ENCODE measurements at places on chromosomes 3 and 15.

DNA sequence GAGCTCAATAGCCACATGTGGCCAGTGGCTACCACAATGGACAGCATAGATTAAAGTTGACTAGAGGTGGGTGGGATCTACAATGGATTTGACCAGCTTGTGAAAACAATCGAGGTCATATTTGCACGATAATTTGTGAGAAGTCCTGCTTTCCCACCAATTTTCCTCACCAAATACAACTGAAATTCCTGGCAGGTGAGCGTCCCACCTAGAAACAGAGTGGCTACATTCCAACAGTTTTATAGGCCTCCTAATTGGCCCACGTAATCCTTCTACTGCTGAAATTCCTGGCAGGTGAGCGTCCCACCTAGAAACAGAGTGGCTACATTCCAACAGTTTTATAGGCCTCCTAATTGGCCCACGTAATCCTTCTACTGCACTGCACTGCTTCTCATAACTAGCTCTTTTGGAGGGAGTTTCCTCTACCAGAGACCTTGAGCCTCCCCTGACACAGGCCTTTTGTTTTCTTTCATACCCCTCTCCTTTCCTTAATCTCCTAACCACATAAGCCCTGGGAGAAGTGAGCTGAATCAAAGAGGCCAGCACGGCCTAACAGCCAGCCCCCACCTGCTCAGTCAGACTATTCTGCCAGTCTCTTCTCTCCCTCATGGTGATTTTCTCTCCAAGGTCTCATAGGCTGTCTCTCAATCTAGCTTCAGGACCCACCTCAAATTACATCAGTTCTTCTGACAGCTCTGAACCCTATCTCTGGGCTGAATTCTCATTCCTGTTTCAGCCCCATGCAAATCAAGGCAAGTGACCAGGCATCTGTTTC lies 80.2 kb downstream of the BFSP2 start:
- no peak for DNase-seq

DNA sequence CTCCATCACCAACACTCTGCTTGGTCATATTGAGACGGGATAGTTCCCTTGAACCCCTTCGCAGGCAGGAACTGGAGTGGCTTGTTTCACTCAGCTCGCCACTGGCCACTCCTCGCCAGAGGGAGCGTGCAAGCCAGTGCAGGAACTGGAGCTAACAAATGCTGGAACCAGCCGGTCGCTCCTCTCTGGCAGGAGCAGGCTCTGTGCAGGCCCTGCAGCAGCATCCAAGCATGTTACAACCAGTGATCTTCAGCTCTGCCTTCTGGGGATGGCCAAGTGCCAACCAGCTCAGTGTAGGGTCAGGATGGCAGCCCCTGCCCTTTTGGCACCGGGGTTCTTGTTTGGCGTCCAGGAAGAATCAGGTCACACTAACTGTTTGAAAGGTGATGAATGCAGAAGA lies 329.0 kb upstream of the AZI2 start:
- DNase-seq, result no peak

DNA sequence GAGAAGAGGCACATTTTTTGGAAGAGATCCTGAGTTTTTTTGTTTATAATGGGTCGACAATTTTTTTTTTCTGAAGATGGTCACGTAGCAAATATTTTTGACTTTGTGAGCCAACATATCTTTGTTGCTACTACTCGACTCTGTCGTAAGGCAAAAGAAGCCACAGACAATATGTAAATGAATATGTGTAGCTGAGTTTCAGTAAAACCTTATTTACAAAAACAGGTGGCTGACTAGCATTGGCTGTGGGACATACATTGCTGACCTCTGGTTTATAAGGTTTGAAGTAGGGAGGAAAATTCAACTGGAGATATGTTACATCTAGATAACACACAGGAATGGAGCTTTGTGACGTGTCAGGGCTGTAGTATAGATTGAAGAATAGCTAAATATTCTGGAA lies 22.5 kb upstream of the NANOGP8 start:
- DNase-seq, result no peak

DNA sequence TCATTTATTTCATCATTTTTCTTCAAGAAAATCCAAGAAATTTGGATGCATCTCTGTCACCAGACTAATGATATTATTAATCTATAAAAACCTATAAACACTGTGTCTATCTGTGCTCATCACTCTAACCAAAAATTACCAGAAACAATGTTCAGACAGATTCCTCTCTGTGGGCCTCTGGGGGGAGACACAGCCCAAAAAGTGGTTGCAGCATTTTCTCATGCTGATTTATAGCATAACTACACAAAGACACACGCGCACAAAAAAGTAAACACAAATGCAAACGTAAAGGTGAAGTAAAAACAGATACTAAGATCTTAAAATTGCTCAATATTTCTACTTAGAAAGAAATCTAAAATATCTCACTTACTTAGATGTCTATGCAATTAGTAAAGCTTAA lies 976.0 kb downstream of the GBE1 start:
- DNase-seq, result no peak

- DNase-seq, result no peak
Measured at GRCh38 chr15:83843471-83843871, 189.5 kb downstream of the ADAMTSL3 start.

DNA sequence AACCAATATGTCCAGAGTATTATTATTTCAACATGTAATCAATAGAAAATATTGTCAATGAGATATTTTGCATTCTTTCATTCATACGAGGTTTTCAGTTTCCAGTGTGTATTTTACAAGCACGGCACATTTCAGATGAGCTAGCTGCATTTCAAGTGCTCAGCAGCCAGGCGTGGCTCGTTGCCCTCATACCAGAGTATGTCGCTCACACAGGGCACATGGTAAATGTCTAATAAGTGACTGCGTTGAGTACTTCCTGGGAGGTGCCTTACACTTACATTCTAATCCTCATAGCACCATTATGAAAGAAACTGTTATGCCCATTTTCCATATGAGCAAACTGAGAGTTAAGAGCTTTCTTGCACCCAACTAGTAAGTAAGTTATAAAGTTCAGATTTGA lies 47.4 kb downstream of the TMEM266 start:
- DNase-seq, result no peak

DNA sequence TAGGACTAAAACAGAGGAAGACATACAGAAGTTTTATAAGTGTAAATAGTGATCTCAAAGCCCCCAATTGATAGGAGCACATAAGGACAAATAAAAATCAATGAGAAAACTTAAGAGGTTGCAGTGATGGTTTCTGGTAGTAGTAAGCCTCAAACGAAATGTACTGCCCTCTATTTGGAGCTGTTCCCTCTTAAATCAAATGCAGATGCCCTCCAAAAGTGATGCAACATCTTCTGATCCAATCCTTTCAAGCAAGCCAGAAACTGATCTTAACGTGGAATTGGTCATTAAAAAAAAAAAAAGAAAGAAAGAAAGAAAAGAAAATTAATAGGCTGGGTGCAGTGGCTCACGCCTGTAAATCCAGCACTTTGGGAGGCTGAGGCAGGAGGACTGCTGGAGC lies 259.3 kb downstream of the ZBTB20 start:
- no peak for DNase-seq

- DNase-seq, result peak; percentile 31
Measured at GRCh38 chr15:79682285-79682684, 214.5 kb downstream of the MTHFS start.

GRCh38 chr3:189304465-189305351 lies 132.9 kb downstream of the TPRG1 start:
- DNase-seq, result peak; percentile 19

GRCh38 chr3:73484656-73485248 lies 140.0 kb downstream of the PDZRN3 start:
- no peak for DNase-seq

- no peak for DNase-seq
Measured at GRCh38 chr3:30699927-30700326, 93.5 kb downstream of the TGFBR2 start.

GRCh38 chr3:52892290-52892624 lies 5.1 kb downstream of the STIMATE start:
- no peak for DNase-seq

DNA sequence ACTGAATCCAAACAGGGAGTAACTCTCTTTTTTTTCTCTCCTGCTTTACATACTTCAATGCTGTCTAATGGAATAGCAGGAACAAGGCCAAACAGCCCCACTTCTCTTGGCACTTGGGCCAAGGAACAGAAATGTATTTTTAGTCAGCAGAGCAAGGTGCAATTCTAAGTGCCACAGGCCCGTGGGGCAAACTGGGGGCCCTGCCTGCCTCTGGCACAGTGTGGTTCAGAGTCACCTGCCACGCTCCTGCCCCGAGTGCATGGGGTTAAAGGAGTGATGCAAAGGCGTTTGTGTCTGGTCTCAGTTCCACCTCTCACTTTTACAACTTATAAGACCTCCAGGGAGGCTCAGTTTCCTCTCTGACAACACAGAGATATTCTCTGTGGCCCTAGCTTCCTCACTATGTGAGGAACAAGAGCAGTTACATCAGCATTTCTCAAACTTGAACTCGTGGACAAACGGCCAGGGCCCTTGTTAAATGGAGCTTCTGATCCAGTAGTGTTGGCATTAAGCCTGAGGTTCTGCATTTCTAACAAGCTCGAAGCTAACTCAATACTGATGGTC lies 51.3 kb downstream of the LRIG1 start:
- no peak for DNase-seq

- DNase-seq, result peak; percentile 64
Measured at GRCh38 chr15:66751579-66751978, 49.5 kb downstream of the SMAD6 start.
